ENCODE measurements at places on chromosomes 3 and 15.
A peak's percentile ranks its signal among the peaks of the same experiment; 100 is the strongest.

DNA sequence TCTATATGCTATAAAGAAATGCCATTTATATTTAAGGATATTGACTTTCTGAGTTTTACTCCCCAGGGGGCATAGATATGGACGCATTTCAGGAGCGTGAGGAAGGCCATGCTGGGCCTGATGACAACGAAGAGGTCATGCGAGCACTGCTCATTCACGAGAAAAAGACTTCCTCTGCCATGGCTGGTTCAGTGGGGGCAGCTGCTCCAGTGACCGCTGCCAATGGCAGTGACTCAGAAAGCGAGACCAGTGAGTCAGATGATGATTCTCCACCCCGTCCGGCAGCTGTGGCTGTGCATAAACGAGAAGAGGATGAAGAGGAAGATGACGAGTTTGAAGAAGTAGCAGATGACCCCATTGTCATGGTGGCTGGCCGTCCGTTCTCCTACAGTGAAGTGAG lies 38.4 kb downstream of the GTF2E1 start:
- no peak for DNase-seq

DNA sequence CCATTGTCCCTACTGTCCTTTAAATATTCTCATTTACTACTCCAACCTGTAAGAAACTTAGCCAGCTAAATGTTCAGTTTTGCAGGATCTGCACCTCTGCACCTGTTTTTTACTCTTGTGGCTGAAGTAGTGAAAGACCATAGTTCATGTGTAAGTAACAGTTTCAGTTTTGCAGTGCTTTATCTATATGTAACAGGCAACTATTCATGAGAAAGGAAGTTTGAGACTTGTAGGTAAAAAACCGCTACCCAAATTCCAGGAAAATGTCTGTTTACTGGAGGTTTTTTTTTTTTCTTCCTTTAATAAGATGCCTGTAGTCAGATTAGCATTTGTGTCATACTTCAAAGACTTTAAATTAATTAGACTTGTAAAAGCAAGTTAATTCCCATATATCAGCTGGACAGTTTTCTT lies 25.4 kb upstream of the MBNL1 start:
- no peak for DNase-seq

- no peak for DNase-seq
These were observed 75.7 kb downstream of the GAP43 start for GRCh38 chr3:115698851-115699591.

DNA sequence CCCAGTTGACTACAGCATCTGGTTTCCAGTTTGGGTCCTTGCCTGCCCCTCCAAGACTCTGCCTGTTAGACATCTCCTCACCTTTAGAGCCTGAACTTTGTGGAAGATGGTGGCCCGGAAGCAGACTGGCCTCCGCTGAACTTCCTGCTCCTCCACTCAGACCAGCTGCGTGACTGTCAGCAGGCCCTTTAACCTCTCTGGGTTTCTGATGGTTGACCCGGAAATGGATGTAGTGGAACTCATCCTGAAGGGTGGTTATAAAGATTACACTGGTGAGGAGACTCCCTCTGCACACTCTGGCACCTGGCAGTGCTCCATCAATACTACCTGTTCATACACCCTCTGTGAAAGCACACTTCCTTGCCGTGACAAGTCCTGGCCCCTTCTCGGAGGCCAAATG lies 151.9 kb upstream of the TLE3 start:
- no peak for DNase-seq

- DNase-seq: no peak
These were observed 271.5 kb upstream of the DCBLD2 start for GRCh38 chr3:99172736-99173657.

GRCh38 chr3:16072420-16073110 lies 101.9 kb upstream of the GALNT15 start:
- DNase-seq: no peak

DNA sequence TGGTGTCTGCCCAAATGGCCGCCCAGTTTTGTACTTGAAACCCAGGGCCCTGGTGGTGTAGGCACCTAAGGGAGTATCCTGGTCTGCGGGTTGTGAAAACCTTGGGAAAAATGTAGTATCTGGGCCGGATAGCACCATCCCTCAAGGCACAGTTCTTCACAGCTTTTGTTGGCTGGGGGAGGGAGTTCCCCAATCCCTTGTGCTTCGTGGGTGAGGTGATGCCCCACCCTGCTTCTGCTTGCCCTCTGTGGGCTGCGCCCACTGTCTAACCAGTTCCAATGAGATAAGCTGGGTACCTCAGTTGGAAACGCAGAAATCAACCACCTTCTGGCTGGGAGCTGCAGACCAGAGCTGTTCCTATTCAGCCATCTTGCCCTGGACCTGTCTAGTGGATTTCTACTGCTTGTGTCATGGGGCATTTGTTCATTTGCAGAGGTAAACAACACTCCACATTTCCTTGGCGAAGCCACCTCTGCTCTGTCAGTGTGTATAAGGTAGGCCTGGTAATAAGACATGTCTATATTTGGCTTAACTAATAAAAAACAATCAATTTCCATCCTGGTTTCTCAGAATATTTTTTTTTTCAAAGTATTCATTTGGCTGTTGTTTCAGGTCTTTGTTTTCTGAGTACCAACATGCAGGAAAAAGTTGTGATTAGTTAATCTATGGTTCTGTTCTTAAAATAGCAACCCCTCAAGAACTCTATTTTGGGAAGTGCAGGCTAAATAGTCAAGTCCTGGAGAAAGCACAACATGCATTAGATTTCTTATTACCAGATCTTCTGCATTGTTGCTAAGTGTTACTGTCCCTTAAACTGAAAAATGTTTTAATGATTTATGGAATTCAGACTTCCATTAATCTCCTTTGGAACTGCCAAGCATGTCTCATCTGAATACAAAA lies 304.3 kb downstream of the ZIC1 start:
- no peak for DNase-seq

- no peak for DNase-seq
These were observed 2.5 kb upstream of the HHLA2 start for GRCh38 chr3:108293858-108294257.

DNA sequence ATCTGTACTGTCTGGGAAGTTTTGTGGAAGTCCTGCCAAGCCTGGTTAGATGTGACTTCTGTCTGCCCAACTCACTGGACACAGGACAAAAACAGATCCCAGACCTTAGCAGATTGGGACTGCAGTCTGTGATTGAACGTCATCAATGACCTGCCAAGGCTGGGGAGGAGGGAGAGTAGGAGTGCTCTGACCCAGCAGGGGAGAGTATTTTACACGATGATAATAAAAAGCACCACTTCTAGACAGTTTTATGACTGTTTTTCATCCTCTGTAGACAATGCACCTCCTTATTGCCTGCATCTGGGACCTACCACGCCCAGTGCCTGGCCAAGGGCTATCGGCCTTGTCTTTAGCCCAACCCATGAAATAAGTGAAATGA lies 102.3 kb upstream of the NR2E3 start:
- no peak for DNase-seq

GRCh38 chr3:132549890-132550578 lies 47.0 kb upstream of the ACKR4 start:
- DNase-seq: no peak

- DNase-seq: no peak
These were observed 43.9 kb downstream of the PPCDC start for GRCh38 chr15:75067123-75067830.

- no peak for DNase-seq
These were observed 189.9 kb upstream of the TSC22D2 start for GRCh38 chr3:150218236-150218635.

DNA sequence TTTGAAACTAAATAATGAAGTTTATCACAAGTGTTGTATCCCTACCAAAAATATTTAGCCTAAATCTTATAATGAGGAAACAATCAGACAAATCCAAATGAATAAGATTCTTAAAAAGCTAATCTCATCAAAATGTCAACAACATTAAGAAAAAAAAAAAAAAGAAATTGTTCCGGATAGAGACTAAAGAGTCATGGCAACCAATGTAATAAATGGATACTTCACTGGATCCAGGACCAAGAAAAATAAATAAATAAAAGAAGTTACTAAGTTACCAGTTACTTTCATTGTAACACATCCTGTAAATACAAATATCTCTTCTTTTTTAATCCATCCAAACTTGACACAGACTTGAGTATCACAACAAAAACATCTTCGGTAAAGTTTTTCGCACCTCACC lies 607 bp downstream of the MRPL47 start:
- no peak for DNase-seq

DNA sequence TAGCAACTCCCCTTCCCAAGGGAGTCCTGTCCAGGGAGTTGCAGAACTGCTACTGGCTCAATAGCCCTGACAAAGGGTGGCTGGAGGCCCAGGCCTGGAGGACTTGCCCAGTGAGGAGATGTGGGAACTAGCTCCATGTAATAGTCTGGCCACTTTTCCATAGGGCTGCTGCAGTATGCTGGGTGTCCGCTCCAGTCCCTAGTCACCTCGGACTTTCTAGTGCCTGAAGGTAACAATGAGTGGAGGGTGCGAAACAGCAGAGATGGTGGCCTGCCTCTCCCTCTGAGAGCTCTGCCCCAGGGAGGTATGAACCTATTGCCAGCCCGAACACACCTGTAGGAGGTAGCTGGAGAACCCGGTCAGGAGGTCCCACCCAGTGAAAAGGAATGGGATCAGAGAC lies 42.0 kb upstream of the GCSAM start:
- no peak for DNase-seq

DNA sequence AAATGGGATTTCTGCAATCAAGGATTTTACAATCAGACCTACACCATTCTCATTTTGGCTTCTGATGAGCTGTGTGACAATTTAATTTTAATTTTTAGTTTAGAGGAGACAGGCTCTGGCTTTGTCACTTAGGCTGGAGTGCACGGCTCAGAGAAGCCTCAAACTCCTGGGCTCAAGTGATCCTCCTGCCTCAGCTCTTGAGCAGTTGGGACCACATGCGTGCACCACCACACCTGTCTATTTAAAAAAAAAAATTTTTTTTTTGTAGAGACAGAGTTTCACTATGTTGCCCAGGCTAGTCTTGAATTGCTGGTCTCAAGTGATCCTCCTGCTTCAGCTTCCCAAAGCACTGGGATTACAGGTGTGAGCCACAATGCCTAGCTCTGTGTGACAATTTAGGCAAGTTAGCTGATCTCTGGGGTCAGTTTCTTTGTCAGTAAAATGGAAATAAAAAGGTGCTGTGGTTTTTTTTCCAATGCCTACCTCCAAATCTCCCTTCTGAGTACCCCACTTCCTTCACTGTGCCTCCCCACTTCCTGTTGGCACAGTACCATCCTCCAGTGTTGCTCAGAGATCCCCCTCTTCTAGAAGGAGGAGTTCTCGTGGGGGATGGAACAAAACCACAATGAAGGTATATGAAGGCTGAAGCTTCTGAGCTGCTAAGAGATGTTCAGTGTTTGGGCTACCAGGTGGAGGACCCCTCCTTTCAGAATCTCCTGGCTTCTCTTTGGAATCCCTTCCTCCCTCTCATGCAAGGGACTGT lies 54.1 kb upstream of the GSK3B start:
- no peak for DNase-seq

GRCh38 chr3:16828815-16829214 lies 55.9 kb upstream of the PLCL2 start:
- DNase-seq: no peak

- DNase-seq: no peak
These were observed 28.5 kb downstream of the FBLN2 start for GRCh38 chr3:13577181-13578121.

DNA sequence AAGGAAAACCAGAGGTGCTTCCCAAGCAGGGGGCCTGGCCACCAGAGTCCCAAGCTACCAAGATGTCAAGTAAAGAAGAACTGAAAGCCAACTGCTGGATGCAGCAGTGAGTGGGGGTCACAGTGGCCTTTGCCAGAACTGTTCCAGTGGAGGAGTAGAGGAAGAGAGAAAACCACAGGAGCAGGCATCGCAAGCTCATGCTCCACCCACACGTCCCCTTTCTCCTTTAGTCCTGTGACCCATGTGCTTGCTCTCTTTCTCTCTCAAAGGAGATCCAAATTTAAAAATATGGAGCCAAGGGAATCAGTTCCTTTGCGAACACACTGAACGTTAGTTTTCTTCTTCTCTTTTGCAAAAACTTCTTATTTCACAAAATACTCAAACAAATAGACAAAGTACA lies 12.4 kb upstream of the ABHD2 start:
- no peak for DNase-seq

GRCh38 chr15:66679657-66680108 lies 22.4 kb upstream of the SMAD6 start:
- no peak for DNase-seq

- DNase-seq: no peak
These were observed 87.0 kb downstream of the RAB11A start for GRCh38 chr15:65956307-65956706.

GRCh38 chr3:173399044-173399443 lies 1.5 kb downstream of the NLGN1 start:
- DNase-seq: no peak

- DNase-seq: no peak
These were observed 43.9 kb downstream of the NR2C2 start for GRCh38 chr3:14991151-14991742.

DNA sequence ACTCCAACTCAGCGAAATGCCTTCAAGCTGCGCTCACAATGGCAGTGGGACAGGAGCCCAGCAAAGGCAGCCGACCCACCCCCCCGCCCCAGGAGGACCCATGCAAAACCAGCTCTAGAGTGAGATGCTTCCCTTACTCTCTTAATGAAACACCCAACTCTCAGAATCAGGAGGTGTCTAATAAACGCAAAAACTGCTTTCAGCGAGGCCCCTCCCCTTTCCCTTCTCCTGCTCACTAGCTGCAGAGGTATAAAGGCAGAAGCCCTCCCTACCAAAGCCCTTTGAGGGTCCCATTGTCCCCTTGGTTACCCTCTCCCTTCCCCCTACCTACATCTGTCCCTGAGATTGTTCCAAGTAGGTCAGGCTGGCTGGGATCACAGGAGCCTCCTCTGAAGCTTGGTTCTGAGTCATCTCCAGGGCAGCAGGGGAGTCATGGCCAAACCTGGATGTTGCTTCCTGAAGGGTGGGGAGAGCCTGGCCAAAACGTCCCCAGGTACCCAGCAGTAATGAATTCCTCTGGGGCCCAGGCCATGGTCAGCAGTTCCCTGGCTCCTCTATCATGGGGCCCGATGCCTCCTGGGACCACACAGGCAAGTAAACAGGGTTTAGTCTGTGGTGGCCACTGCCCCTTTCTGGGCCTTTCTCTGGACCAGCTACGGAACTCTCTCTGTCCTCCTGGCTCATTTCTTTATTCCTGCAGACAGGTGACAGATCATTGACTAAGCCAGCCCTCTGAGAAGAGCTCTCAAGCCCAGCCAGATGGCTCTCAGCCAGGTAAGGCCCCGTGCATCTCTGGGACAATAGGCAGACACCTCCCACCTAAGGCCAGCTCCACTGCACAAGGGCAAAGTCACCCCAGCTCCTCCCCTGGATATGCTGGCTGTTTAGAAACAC lies 8.6 kb downstream of the KLHL25 start:
- peak; percentile 25 for DNase-seq

DNA sequence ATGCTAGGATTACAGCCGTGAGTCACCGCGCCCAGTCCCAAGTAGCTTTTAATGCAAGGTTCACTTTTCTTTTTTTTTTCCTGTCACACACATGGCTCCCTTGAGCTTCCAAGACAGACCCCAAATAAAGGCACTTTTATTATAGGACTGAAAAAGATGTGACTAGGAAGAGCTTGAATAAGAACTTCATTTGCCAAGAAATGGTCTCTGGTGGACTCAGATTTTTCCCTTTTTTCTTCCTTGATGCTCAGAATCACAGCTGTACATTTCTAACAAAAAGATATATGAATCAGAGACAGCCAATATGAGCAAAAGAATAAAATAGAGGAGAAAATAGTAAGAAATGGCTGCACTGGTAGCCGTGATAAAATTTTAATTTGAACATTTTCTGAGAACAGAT lies 337.2 kb downstream of the MAGI1 start:
- DNase-seq: no peak

Measured in NCI-H1436 treated with DMSO at 0.1 percent for 48 hours (cell line).